ENCODE measurements at places on chromosomes 3 and 15. TPM values are rescaled to one million over a fixed set of nuclear protein-coding genes. Genes with fewer than 3 reads are reported as not detected.

DNA sequence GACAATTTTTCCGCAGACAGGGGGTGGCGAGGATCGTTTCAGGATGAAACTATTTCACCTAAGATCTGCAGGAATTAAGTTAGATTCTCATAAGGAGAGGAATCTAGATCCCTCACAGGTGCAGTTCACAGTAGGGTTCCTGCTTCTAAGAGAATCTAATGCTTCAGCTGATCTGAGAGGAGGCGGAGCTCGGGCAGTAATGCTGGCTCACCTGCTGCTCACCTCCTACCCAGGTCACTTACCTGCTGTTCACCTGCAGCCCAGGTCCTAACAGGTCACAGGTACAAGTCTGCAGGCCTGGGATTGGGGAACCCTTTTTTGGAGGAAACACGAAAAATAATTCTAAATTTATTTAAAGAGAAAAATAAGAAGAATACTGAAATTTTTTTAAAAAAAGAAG is 406.8 kb downstream of the MCTP2 start:
- DNase-seq, result no peak

DNA sequence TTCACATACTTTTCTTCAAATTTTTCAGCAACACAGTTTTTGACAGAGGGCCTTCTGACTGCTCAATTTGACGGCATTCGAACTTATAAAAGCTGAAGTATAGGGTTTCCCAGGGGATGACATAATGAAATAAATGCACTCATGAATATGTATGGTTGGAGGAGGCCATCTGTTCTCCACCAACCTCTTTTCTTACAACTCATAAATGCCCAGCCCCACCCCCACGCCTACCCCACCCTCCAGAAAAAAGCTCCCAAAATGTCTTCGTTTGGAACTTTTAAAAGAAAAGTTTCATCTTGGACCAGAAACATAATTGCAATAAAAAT is 211.6 kb upstream of the LRRN1 start:
- no peak for DNase-seq

GRCh38 chr3:57978316-57978715 is 29.9 kb upstream of the FLNB start:
- DNase-seq, result no peak

GRCh38 chr15:81948751-81949150 is 97.1 kb downstream of the MEX3B start:
- peak; percentile 19 for DNase-seq

- no peak for DNase-seq
Measured at GRCh38 chr15:65404186-65404872, 18.4 kb downstream of the IGDCC4 start.

- DNase-seq, result no peak
Measured at GRCh38 chr3:16190704-16191103, 16.2 kb downstream of the GALNT15 start.

DNA sequence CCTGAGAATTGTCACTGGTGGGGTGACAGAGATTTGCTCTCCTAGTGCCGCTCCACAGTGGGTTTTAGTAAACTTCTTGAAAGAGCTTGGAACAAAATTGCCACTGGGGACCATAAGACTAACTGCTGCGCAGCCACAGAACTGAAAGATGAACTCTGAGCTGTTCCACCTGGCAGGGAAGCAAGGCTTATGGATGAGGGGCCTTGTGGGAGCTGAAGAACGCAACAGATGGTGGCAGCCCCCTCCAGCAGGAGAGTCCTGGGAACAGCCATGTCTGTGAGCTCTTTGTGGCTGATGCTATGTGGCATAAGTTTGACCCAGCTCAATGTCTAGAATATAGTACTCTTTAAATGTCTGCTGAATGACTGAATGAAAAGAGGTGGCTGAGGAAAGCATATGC is 66.8 kb upstream of the C2CD4B start:
- no peak for DNase-seq

GRCh38 chr3:168828536-168828935 is 732.8 kb upstream of the GOLIM4 start:
- DNase-seq, result no peak

- no peak for DNase-seq
Measured at GRCh38 chr3:127417709-127418559, 130.1 kb upstream of the PRR20G start.

DNA sequence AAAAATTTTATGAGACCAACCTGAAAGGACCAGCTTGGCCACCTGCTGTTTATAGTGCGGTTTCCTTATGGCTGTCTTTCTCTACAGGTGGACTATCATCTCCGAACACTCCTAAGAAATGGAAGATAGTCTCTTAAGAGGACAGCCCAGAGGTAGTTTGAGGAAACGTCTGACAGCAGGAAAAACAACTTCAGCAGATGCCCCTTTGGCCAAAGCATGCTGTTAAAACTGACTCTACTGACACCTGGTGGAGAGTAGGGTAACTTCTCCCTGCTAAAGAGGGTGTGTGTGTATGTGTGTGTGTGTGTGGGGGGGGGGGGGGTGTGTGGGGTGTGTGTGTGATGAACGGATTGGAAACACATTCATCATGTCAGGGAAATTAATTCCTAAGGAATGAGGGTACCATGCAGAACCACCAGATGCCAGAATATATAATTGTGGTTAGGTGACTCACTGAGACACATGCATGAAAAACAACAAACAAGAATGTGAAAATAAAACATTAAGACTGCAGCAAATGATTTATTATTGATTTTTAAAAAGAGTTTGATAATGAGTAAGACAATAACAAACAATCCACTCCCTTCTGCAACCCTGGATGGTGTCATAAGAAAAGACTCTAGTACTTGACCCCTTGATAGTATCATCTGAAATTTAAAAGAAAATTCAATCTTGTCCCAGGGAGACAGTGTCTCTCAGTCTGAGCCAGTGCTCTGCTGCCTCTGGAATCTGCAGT is 256.5 kb downstream of the THRB start:
- peak; percentile 4 for DNase-seq

DNA sequence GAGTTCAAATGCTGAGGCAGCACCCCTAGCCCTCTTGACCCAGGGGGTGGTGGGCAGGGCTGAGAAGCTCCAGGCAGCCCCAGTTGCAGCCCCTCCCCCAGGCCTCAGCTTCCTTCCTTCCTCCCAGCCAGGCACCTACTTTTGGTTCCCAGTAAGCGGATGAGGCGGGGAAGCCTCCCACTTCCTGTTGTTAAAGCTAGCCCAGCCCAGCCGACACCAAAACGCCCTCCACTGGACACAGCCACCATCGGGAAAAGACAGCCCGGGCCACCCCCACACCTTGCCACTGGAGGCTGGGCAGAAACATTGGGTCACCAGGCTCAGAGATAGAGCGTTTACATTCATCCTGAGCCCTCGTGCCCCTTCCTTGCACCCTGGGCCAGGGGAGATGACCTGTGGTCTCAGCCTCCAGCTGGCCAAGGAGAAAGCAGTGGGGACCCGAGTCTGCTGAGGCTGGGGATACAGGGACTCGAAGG is 3.5 kb downstream of the DUSP7 start:
- DNase-seq, result peak; percentile 15

DNA sequence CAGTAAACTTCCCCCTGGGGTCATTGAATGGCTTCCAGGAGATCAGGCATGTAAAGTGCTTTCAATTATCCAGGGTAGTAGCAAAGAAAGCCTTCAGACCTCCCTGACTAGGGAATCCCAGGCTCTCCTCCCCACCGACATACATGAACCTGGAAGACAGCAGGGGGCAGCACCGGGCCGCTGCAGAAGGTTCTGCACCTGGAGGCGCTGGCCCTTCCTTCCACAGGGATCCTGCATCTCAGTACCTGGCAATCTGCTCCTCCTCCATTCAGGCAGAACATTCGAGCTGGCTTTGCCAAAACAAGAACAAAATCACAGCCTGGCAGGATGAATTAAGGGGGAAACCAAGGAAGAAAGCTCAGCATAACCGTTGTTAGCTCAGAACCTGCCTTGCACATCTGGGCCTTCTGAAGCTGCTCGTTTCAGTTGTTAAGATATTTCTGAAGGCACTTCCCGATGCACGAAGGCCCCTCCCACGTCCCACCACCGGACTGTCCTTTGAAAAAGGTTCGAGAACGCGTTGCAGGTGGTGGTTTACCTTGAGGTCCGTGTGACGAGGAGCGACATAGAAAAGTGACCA is 237.7 kb downstream of the SLCO3A1 start:
- DNase-seq, result no peak

GRCh38 chr3:71244153-71244825 is 339.2 kb downstream of the FOXP1 start:
- no peak for DNase-seq

- no peak for DNase-seq
Measured at GRCh38 chr15:68609629-68610028, 30.8 kb downstream of the CORO2B start.

DNA sequence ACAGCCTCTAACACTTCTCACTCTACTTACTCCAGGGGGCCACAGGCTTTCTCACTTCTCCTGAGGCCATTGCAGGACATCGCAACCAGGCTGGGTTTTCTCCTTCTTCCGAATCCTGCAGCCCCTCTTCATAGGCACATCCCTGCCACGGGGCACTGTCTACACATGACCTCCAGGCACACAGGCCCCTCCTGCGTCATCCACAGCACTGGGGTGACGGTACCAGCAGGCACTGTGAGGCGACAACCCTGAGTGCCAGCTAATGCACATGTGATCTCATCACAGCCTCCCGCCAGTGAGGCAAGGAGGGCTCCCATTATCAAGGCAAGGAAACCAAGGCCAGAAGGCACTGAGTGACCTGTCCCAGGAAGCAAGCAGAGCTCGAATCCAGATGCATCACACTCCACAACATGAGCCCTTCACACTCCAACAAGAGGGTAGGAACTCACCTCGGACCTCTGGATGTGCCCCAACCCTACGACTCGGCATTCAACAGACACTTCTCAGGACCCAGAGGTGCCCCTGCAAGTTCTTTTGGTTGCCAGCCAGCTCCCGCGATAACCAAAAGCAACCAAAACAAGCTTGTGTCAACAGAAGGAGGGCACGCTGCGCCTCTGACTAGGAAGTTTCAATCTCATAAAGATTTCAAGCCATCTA is 16.7 kb downstream of the FAM174B start:
- DNase-seq, result no peak

- DNase-seq, result no peak
Measured at GRCh38 chr15:83854950-83855707, 201.2 kb downstream of the ADAMTSL3 start.

DNA sequence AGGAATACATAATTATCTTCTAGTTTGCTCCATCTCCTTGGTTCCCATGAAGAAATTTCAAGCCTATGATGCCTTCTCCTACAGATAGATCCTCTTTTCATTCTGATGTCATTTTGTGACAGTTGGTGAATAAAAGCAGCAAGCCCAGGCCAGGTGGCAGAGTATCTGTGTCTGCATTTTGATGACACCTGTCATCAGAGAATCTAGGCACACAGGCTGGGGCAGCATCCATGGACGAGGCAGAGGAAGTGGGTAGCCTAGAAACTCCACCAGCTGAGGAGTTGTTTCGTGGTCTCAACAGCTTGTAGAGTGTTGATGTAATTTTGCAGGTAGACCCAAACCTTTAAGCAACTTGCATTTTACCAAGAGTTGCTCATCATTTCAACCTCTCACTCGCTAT is 269.8 kb downstream of the FEZF2 start:
- DNase-seq, result no peak

DNA sequence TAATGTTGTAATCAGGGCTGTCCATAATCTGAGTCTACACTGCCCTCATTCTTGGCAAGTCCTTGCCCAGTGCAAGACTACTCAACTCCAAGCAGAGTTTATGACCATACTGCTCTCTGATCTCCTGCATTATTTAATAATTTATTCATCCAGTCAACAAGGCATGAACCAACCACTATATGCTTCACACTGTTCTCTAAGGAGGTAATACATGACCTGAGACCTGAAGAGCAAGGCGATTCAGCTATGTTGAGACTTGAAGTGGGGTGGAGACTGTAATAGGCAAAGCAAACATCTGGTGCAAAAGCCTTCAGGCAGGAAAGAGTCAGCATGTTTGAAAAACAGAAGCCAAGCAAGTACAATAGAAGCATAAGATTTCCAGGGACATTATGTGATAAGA is 1362.8 kb downstream of the ROBO2 start:
- DNase-seq, result no peak

- no peak for DNase-seq
Measured at GRCh38 chr3:138681463-138682220, 73.1 kb downstream of the FAIM start.

GRCh38 chr3:185658504-185658912 is 72.4 kb downstream of the SENP2 start:
- no peak for DNase-seq

The MRPS22 gene
- total RNA-seq, result 42.6 TPM

The CNTN6 gene
- total RNA-seq, result not detected

The TFDP2 gene
- 34.2 TPM for total RNA-seq

The SKOR1 gene
- total RNA-seq, result 2.2 TPM

The CFAP20DC gene
- total RNA-seq, result 0.11 TPM

The KIF15 gene
- 0.11 TPM for total RNA-seq

The CTXN2 gene
- total RNA-seq, result not detected

The LEKR1 gene
- total RNA-seq, result 1.0 TPM
